ENCODE measurements at places on chromosomes 3 and 15.
A peak's percentile ranks its signal among the peaks of the same experiment; 100 is the strongest.

GRCh38 chr15:85974348-85974705, 105.3 kb upstream of the AGBL1 start:
- DNase-seq, result no peak

DNA sequence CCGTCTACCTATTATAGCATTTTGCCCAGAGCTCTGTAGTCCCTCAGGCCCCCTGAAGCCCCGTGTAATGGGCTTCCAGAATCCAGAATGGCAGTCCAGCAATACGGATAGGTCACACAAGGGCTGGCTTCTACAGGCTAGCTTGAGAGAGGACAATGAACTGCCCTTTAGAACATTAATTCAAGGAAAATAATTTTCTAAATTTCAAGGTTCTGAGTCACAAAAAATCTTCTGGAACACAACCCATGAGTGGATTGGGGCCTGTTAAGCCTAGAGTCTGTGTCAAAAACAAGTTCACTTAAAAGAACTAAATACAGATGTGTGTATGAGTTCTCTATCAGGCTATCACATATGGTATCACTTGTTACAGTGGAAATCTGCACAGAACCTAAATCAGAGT, 28.8 kb downstream of the DCP1A start:
- DNase-seq, result peak; percentile 73

- DNase-seq, result no peak
Measured at GRCh38 chr3:73467211-73467610, 157.5 kb downstream of the PDZRN3 start.

DNA sequence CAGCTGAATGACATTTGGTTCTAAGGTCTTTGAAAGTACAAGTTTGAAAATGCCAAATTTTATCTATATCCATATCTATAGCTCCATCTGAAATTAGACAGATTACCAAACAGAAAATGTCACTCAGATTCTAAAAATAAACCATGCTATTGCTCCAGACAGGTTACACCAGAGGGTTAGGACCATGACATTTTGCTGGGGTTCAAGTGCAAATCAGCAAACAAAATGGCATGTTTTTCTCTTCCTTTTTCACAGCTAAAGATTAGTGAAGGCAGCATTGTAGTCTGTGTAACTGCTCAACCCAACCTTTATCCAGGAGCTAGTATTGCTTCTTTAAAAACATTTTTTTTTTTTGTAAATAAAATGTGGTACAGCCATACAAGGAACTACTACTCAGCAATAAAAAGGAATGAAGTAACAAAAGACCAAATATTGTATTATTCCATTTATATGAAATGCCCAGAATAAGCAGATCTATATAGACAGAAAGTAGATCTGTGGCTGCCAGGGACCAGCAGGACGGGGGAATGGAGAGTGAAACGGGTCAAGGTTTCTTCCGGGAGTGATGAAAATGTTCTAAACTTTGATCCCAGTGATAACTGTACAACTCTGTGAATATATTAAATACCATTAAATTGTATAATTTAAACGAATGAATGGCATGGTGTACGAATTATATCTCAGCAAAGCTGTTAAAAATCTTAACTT, 18.2 kb downstream of the VGLL4 start:
- DNase-seq, result no peak

GRCh38 chr15:44081026-44082013, 113.8 kb downstream of the FRMD5 start:
- peak; percentile 48 for DNase-seq

GRCh38 chr3:168974617-168975403, 688.7 kb downstream of the MECOM start:
- no peak for DNase-seq

GRCh38 chr3:151201051-151201730, 1.8 kb downstream of the GPR171 start:
- no peak for DNase-seq

- no peak for DNase-seq
Measured at GRCh38 chr3:37397396-37397795, 223.0 kb upstream of the LRRFIP2 start.

DNA sequence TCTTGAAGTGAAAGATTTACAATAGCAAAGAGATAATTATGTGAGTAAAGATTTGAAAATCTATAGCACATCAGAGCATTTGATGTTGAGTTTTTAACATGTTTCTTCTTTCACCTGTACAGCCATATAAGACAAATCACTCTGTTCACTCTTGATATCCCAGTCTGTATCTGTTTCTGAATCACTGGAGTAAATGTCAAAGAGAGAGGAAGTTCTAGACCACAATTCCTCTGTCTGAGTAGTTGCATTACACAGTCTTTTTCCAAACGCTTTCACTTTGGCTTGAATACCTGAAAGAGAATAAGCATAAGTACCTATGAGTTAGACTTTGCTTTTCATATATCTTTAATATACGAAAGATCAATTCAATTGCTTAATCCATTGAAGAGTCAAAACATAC, 9.9 kb downstream of the THAP10 start:
- DNase-seq, result no peak

DNA sequence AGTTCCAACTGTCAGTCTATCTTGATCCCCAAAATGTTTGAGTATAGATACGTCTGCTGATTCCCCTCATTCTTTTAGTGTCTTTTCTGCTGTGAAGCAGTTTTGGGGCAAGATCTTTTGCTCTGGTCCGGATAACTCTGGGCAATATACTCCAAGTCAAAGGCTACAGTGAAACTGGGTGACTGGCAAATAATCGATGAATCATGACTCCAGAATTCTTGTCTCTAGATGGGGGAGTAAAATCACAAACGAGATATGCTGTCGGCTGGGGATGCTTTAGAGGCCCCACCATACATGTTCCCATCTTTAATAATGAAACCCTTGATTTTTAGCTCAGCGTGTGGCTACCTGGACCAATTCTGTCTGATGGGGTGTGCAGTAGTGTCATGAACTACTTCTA, 76.5 kb downstream of the KLF13 start:
- DNase-seq, result peak; percentile 78

DNA sequence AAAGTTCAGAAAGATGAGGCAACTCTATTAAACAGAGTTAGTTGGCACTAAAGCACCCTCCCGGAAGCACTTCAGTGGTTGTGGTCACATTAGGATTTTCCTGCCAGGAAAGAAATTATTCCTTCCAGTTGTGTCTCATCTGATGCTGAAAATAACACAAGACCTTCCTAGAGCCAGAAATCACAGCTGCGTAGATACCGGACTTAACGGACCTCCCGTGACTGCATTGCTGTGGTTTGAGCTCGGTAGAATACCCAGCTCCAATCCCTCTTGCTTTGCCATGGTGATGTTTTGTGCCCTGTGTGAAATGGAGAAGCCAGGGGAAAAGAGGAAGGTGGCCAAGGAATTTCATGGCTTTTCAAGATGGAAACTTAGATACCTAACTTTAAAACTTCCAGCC, 215.0 kb upstream of the IGF1R start:
- peak; percentile 10 for DNase-seq

- DNase-seq, result no peak
Measured at GRCh38 chr3:3154879-3155610, 24.4 kb downstream of the CRBN start.

GRCh38 chr15:99951511-99951910, 218.3 kb upstream of the LYSMD4 start:
- DNase-seq, result peak; percentile 1

DNA sequence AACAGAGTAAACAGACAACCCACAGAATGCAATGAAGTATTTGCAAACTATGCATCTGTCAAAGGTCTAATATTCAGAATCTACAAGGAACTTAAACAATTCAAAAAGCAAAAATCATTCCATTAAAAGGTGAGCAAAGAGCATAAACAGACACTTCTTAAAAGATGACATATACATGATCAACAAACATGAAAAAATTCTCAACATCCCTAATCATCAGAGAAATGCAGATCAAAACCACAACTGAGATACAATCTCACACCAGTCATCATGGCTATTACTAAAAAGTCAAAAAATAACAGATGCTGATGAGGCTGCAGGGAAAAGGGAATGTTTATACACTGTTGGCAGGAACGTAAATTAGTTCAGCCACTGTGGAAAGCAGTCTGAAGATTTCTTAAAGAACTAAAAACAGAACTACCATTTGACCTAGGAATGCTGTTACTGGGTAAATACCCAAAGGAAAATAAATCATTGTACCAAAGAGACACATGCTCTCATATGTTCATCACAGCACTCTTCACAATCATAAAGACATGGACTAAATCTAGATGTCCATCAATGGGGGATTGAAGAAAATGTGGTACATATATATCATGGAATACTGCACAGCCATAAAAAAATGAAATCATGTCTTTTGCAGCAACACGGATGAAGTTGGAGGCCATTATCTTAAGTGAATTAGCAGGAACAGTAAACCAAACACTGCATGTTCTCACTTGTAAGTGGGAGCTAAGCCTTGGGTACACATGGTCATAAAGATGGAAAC, 393.3 kb upstream of the CBLB start:
- peak; percentile 48 for DNase-seq

- peak; percentile 7 for DNase-seq
Measured at GRCh38 chr3:46896386-46896785, 18.9 kb downstream of the PTH1R start.

DNA sequence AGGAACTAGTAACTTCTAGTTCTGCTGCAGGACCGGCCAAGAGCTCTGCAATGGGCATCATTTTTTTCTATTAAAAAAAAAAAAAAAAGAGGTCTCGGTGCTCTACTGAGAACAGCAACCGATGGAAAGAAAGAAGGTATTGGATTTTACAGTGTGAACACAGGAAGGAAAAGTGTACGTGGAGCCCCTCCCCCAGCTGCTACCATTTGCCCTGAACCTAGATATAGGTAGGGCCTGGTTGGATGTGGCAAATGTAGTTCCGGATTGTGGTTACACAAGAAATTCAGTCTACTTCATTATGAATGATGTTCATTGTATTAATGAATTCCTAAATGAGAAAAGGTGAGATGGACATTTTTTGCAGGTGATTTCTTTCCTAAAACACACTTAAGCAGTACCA, 17.9 kb upstream of the PPARG start:
- no peak for DNase-seq

DNA sequence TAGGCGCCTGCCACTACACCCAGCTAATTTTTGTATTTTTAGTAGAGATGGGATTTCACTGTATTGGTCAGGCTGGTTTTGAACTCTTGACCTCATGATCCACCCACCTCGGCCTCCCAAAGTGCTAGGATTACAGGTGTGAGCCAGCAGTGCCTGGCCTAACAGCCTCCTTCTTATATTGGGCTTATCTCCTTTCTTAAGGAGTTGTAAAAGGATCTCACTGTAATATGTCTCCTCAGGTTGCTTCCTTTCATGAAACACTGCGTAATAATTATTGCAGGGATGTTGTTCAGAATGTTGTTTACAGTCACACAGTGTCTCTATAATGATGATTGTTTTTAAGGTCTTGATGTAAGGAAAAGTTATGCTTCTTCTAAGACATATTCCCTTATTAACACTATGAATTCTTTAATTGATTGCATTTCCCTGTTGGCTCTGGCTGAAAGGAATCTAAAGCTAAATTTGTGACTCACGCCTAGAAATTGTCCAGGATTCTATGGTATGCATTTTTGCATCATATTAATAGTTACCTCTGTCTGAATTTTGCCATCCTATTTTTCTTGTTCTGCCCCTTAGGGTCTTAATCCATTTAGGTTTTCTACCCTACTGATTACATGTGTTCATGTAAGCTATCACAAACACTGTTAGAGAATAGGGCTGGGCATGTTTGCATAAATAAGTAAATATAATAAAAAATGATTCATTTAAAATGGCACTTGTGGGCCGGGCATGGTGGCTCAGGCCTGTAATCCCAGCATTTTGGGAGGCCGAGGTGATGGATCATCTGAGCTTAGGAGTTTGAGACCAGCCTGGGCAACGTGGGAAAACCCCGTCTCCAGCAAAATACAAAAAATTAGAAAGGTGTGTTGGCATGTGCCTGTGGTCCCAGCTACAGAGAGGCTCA, 24.5 kb upstream of the RNF111 start:
- DNase-seq, result no peak

DNA sequence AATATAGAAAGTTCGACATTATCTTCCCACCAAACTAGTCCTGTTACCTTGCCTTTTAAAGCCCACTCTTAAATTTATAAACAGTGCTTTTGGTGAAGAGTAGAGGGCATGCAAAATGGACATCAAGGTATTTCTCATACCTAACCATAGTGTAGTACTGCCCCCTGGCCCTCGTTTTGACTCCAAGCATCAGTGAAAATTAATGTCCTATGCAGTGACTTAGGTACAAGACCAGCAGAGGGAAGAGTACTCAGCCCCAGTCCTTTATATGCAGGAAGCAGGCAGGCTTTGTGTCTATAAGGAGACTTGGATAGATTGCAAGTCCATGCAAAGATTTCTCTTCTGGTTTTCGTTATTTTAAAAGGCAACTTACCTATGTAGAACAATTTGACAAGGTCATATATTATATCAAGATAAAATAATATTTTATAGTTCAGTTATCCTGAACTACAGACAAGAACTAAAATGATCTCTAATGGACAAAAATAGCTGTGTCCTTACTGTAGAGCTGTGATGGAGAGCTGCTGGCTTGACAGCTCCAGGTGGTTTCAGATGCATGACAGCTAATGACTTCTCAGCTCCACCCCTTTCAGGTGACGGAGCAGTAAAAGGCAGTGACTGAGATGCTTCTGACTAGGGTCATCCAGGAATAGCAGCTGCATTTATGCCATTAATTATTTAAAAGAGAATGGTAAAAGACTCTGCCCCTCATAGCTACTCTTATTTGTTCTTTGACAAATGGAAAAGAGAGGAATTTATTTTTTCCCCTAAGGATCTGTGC, 646.1 kb downstream of the SQOR start:
- DNase-seq, result no peak

DNA sequence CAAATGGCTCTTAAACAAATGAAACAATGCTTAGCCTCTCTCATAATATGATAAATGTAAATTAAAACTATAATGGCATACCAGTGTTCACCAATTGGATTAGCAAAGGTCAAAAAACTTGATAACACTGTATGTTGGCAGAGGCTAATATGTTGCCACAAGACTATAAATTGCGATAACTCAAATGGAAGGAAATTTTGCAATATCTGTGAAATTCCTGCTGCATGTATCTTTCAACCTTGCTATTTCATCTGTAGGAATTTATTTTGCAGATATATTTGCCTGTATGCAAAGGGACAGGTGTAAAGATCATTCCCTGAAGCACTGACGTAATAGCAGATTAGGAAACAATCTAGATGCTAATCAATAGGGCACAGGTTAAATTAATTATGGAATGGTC, 191.4 kb upstream of the EIF1B start:
- DNase-seq, result no peak
